Hepatocyte (in vitro differentiated cells): ENCODE measurements at places on chromosomes 2 and 18. TPM values are rescaled to one million over a fixed set of nuclear protein-coding genes. Genes with fewer than 3 reads are reported as not detected.
A peak's percentile ranks its signal among the peaks of the same experiment; 100 is the strongest.

DNA sequence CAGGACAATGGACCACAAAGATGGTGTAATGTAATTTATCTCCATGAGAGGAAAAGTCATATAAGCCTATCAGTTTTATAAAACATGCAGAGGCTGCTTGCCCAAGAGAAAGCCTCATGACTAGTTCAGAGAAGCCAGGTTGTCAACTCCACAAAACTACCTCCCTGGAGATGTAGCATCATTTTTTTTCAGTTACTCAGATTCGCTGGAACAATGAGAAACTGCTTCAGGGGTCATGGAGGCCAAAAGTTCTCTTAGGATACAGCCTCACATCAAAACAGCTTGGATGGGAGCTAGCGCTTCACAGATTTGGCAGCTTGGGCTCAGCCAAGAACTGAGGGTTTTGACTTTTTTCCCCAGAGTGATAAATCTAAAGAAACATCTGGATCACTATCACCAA, 263.5 kb downstream of the INSIG2 start:
- no peaks in the 10 kb centered on the region for H3K36me3 ChIP-seq
- H3K4me1 ChIP-seq = no peaks in the 10 kb centered on the region
- no peak overlapping the region for H3K27ac ChIP-seq

DNA sequence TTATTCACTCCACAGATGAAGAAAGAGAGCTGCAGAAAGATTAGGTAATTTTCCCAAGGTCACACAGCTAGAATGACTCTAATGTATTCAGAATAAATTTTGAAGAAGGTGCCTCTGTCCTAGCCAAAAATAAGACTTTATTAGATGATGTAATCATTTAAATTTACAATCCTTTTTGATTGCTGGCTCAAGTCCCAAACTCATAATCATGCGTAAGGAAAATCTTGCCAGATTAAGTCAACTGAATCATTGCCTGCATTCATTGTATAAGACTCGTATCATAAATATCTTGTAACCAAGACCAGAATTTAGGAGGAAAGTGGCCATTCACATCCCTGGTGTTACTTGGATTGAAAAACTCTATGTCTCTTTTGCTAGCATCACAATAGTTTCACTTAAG, 53.1 kb upstream of the STK39 start:
- H3K4me3 ChIP-seq = no peak overlapping the region
- H3K27ac ChIP-seq = no peak overlapping the region
- H3K27me3 ChIP-seq = no peaks in the 10 kb centered on the region
- no peak for DNase-seq

GRCh38 chr18:76615065-76615733, 120.2 kb upstream of the ZNF516 start:
- H3K4me1 ChIP-seq = peaks cover 13% of the 10 kb centered on the region
- H3K27ac ChIP-seq = no peak overlapping the region
- no peak overlapping the region for H3K4me3 ChIP-seq
- no peaks in the 10 kb centered on the region for H3K27me3 ChIP-seq

GRCh38 chr2:18396329-18397010, 164.0 kb downstream of the RDH14 start:
- H3K27ac ChIP-seq = no peak overlapping the region
- no peaks in the 10 kb centered on the region for H3K27me3 ChIP-seq
- H3K36me3 ChIP-seq = no peaks in the 10 kb centered on the region
- no peaks in the 10 kb centered on the region for H3K4me1 ChIP-seq

- no peak overlapping the region for H3K4me3 ChIP-seq
- no peaks in the 10 kb centered on the region for H3K27me3 ChIP-seq
- no peaks in the 10 kb centered on the region for H3K36me3 ChIP-seq
- no peak for DNase-seq
These were observed 68.1 kb downstream of the EMILIN2 start for GRCh38 chr18:2914881-2915240.

HTR2B gene
- polyA plus RNA-seq = 1.1 and 1.6 TPM in 2 replicates

DNA sequence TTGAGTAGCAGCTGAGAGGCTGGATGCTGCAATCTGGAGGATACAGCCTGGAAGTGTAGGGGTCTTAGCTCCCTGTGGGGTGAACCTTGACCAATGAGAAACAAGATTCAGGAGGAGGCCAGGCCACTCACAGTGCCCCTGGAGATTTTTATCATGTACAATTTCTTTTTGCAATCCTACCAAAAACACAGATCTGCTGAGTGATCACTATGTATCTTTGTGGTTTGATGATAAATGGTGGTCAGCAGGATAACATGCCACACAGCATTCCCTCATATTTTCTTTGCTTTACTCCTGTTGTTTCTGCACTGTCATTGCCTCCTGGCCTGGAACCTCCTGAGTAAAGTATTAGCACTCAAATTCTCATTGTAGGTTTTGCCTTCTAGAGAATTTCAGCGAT, 357.9 kb downstream of the THSD7B start:
- H3K27me3 ChIP-seq = no peaks in the 10 kb centered on the region
- H3K36me3 ChIP-seq = no peaks in the 10 kb centered on the region
- no peak overlapping the region for H3K4me3 ChIP-seq

RGPD4 gene
- 0.02 and 0.04 TPM in 2 replicates for polyA plus RNA-seq

DNA sequence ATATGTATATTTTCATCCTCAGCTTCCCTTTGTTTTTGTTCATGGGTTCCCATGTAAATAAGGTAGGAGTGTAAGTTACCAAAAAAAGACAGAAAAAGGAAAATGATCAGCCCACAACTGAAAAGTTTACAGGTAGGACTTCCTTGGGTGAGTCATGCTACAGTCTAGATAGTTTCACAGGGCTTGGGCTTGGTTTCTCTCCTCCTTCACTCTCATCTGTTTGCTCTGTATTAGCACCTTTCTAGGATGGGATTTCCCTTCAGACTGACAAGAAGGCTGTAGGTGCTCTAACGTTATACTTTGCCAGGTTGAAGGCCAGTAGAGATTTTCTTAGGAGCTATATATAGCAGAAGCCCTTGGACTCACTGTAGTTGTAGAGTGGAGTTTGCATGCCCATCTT, 57.9 kb downstream of the FAM171B start:
- DNase-seq = no peak
- no peaks in the 10 kb centered on the region for H3K4me1 ChIP-seq
- no peaks in the 10 kb centered on the region for H3K36me3 ChIP-seq
- no peak overlapping the region for H3K4me3 ChIP-seq

DNA sequence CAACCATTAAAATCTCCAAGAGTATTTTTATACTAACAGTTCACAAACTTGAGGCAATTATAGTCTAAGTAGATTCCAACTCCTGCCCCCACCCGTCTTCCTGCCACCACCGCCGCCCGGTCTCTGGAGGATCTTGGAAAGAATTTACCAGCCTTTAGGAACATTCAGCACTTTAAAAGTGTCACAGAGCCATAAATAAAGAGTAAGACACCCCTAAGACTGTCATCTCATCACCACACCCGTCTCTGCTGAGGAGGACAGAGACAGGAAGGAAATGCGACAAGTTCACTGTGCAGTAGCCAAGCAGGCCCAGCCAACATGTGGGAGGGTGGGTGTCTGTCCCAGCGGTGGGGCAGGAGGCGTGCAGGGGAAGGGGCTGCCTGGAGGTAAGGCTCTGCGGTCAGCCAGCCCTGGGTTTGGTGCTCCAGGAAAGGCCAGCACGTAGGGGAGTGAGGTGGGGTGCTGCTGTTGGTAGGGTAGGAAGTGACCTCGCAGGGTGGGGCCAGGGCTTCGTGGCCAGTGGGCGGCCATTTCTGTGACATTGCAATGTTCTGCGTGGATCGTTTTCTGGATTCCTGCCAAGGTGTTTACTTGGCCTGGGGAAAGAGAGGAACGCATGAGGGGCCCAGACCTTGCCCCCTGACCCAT, 111.6 kb downstream of the FAM210A start:
- H3K4me1 ChIP-seq = peaks cover 18% of the 10 kb centered on the region
- H3K27me3 ChIP-seq = peaks cover 25% of the 10 kb centered on the region
- H3K36me3 ChIP-seq = no peaks in the 10 kb centered on the region
- DNase-seq = no peak
- no peak overlapping the region for H3K4me3 ChIP-seq

DNA sequence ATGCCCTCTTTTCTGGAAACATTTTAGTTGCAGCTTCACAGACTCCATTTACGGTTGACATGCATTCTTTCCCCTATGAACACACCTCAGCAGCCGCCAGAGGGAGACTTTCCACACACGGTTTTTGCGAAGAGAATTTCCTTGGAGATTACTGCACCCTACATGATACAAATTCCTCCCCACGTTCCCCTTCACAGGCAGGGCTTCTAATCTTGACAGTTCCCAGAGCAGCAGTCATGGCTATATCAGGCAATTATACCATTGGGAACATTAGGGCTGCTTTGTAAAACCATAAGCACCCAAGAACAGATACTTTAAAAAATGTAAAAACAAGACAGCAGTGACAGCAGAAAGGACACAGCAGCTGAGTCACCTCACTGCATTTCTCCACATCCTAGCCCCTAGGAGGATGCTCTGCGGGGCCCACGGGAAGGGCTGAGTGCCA, 253.8 kb downstream of the TGIF1 start:
- peak; percentile 83 for DNase-seq
- H3K4me1 ChIP-seq = peaks cover 4% of the 10 kb centered on the region
- H3K27me3 ChIP-seq = no peaks in the 10 kb centered on the region
- no peak overlapping the region for H3K27ac ChIP-seq
- H3K4me3 ChIP-seq = no peak overlapping the region

DHRS9 gene
- polyA plus RNA-seq = 2.2 and 3.1 TPM in 2 replicates

RAD51AP2 gene
- polyA plus RNA-seq = 0.21 and 0.35 TPM in 2 replicates

DNA sequence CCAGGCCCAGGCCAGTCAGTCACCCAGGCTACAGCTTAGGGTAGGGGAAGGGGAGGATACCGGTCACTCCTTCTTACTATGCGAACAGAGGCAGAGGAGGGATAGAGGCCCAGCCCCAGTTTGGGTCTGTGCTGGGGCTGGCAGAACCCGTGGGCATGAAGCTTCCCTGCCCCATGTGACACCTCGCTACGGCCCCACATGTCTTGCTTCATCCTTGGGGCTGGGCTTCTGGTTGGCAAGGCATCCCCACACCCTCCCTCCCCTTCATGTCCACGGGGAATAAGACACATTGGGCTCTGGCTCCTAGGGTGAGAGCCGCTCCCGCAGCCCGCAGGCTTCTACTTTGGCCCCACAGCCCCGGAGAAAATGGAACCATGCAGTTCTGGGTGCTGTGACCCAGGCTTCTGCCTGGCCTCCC, 32.4 kb downstream of the HS1BP3 start:
- peak overlapping the region; percentile 96 for H3K27ac ChIP-seq
- H3K4me1 ChIP-seq = peaks cover 43% of the 10 kb centered on the region
- no peaks in the 10 kb centered on the region for H3K36me3 ChIP-seq
- no peaks in the 10 kb centered on the region for H3K27me3 ChIP-seq
- no peak for DNase-seq
- H3K4me3 ChIP-seq = no peak overlapping the region

GRCh38 chr2:80670763-80671162, 366.2 kb upstream of the LRRTM1 start:
- no peak overlapping the region for H3K27ac ChIP-seq
- no peak overlapping the region for H3K4me3 ChIP-seq
- no peak for DNase-seq
- no peaks in the 10 kb centered on the region for H3K36me3 ChIP-seq
- H3K4me1 ChIP-seq = no peaks in the 10 kb centered on the region
- H3K27me3 ChIP-seq = no peaks in the 10 kb centered on the region
